ENCODE measurements at places on chromosomes 1 and 21. TPM values are rescaled to one million over a fixed set of nuclear protein-coding genes. Genes with fewer than 3 reads are reported as not detected.

CAMSAP2 gene
- 12.5 TPM for polyA plus RNA-seq

GRCh38 chr1:223845037-223845809 is 524 bp downstream of the TP53BP2 start:
- H3K27ac ChIP-seq = peak overlapping the region; percentile 100
- no peaks in the 10 kb centered on the region for H3K36me3 ChIP-seq

GRCh38 chr21:41560661-41561158 is 52.8 kb upstream of the TMPRSS2 start:
- no peaks in the 10 kb centered on the region for H3K27me3 ChIP-seq
- H3K27ac ChIP-seq = peak overlapping the region; percentile 87
- peak; percentile 45 for DNase-seq
- H3K4me1 ChIP-seq = peaks cover 27% of the 10 kb centered on the region

- no peak overlapping the region for H3K27ac ChIP-seq
- peak; percentile 50 for DNase-seq
- no peaks in the 10 kb centered on the region for H3K36me3 ChIP-seq
- no peaks in the 10 kb centered on the region for H3K27me3 ChIP-seq
- no peaks in the 10 kb centered on the region for H3K4me1 ChIP-seq
- H3K4me3 ChIP-seq = no peak overlapping the region
These were observed 10.8 kb upstream of the DUSP12 start for GRCh38 chr1:161738627-161739287.

- no peak overlapping the region for H3K27ac ChIP-seq
- peaks cover 8% of the 10 kb centered on the region for H3K4me1 ChIP-seq
- no peaks in the 10 kb centered on the region for H3K36me3 ChIP-seq
- DNase-seq = no peak
These were observed 47.5 kb downstream of the KIF1B start for GRCh38 chr1:10257851-10258250.

NEGR1 gene
- 1.0 TPM for polyA plus RNA-seq

DNA sequence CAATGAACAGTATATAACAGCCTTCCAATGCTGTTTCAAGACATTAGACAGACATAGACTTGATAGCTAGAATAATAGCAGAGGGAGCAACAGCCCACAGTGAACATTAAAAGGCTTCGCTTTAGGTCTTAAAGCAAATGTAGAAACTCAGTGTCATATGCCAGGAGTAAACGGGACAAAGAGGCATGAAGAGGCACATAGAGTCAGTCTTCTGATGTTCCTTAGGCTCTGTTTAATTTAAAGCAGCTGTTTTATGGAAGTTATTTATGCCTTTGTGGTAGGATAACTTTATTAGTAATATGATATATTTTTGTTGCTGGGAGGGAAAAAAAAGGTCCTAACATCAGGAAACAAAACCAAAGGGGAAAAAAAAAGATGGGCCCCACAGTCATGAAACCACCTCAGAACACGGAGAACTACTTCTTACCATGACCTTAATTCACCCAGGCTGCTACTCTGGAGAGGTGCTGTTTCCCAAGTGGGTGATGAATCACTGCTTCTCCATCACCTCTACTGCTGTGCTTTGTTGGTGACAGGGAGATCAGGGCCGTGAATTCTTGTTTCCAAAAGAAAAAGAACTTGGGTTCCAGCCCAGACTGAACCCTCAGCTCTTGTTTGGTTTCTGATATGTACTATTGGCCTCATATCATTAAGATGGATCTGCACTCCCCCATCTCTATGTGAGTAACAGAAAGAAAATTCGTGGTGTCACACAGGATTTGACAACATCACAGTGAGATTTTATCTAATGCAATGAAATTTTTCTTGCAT is 616.9 kb downstream of the KIF26B start:
- H3K27ac ChIP-seq = peak overlapping the region; percentile 11
- no peak overlapping the region for H3K4me3 ChIP-seq
- DNase-seq = peak; percentile 32
- H3K36me3 ChIP-seq = no peaks in the 10 kb centered on the region
- no peaks in the 10 kb centered on the region for H3K27me3 ChIP-seq
- peaks cover 17% of the 10 kb centered on the region for H3K4me1 ChIP-seq

DNA sequence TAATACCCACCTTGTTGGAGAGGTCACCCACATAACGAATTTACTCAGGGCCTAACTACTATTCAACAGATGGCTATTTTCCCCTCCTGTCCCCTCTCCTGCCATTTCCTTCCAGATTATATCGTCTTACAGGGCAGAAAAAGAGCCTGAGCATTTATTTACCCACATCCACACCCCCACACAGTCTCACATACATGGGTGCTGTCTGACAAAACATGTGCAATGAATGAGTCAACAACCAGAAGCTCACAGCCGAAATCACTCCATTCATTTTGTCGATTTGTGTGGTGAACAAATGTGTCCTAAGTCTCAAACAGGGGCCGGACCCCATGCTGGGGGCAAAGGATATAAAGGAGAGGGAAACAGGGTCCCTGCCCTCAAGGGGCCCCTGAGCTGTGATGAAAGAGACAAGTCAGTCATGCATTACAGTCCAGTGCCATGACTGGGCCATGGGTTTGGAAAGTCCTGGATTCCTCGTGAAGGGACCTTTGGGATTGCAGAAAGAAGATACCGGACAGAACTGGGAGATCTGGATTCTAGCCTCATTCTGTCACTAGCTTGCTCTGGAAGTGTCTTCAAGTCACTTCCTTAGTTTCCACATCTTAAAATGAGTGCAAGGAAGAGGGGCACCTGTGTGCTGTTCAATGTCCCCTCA is 16.4 kb upstream of the ZNF683 start:
- no peaks in the 10 kb centered on the region for H3K27me3 ChIP-seq
- H3K4me1 ChIP-seq = no peaks in the 10 kb centered on the region
- no peak for DNase-seq
- no peaks in the 10 kb centered on the region for H3K36me3 ChIP-seq
- no peak overlapping the region for H3K4me3 ChIP-seq

EPHX1 gene
- 138 TPM for polyA plus RNA-seq

GRCh38 chr1:186903374-186904136 is 74.8 kb downstream of the PLA2G4A start:
- no peak for DNase-seq
- no peaks in the 10 kb centered on the region for H3K27me3 ChIP-seq
- no peak overlapping the region for H3K27ac ChIP-seq
- H3K4me3 ChIP-seq = no peak overlapping the region
- H3K4me1 ChIP-seq = no peaks in the 10 kb centered on the region

GRCh38 chr1:1146596-1146995 is 27.1 kb upstream of the TTLL10 start:
- no peak for DNase-seq
- no peak overlapping the region for H3K4me3 ChIP-seq
- H3K36me3 ChIP-seq = no peaks in the 10 kb centered on the region
- no peak overlapping the region for H3K27ac ChIP-seq
- no peaks in the 10 kb centered on the region for H3K27me3 ChIP-seq

- no peaks in the 10 kb centered on the region for H3K4me1 ChIP-seq
- no peak overlapping the region for H3K4me3 ChIP-seq
- no peaks in the 10 kb centered on the region for H3K27me3 ChIP-seq
- no peak overlapping the region for H3K27ac ChIP-seq
- DNase-seq = no peak
- no peaks in the 10 kb centered on the region for H3K36me3 ChIP-seq
These were observed 97.6 kb upstream of the CD34 start for GRCh38 chr1:208008534-208008933.

DNA sequence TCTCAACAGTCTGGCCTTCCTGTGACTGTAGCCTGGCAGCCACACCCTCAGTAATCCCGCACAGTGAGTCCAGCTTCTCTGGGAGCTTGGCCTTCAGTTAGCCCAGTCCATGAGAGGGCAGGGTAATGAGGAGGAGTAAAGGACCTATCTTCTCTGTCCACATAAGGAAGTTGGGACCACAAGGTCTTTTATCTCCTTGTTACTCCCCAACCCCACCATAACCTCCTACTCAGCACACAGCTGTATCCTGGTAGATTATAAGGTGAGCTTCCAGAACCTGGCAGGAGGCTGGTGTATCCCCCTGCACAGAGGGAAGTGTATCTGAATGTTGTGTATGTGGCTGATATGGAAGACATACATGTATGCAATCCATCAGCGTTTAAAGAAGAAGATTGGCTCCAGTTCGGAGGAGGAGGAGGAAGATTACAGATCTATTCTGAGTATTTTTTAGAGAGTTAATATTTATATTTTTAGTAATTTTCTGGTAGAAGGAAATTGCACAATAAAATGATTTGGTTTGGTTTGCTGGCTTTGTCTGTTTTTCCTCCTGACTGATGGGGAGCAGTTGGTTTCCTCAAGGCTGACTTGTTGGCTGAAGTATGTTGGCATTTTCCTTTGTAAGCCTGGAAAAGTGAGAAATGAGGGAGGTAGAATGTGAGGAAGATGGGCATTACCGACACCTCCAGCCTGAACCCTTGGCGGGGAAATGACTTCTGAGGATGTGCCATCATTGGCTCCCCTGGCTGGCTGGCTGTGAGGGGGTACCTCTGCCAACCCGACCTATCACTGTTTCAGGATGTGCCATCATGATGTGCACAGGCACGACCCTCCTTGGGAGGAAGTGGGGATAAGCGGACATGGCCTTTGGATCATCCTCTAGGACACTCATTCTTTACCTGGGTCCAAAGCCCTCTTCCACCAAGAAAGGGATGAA is 5.0 kb downstream of the C1orf226 start:
- H3K27ac ChIP-seq = no peak overlapping the region
- no peak overlapping the region for H3K4me3 ChIP-seq
- H3K27me3 ChIP-seq = no peaks in the 10 kb centered on the region

GRCh38 chr1:211229365-211229759 is 29.8 kb upstream of the RCOR3 start:
- no peak overlapping the region for H3K27ac ChIP-seq
- H3K4me1 ChIP-seq = no peaks in the 10 kb centered on the region
- H3K4me3 ChIP-seq = no peak overlapping the region
- no peaks in the 10 kb centered on the region for H3K27me3 ChIP-seq
- H3K36me3 ChIP-seq = no peaks in the 10 kb centered on the region
- no peak for DNase-seq

- H3K4me3 ChIP-seq = no peak overlapping the region
- no peak for DNase-seq
- H3K27ac ChIP-seq = no peak overlapping the region
- H3K36me3 ChIP-seq = no peaks in the 10 kb centered on the region
These were observed 47.6 kb downstream of the SLC30A7 start for GRCh38 chr1:100943533-100943932.

DNA sequence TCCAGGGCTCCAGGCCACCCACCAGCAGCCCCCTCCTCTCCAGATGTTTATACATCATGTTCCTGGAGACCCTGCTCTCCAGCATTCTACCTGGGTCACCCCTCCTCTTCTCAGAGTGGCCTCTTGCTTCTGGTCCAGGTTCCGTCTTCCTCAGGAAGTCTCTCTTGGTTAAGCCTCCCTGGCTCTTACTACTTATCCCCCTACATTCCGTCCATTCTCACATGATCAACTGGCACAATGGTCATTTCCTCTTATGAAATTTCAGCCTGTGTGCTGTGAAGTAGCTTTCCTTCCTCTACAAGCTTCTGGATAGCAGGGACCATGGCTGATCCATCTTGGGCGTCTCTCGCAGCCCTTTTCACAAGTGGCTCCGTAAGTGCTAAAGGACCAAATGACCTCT is 33.9 kb upstream of the ATP2B4 start:
- peaks cover 38% of the 10 kb centered on the region for H3K4me1 ChIP-seq
- H3K4me3 ChIP-seq = no peak overlapping the region
- H3K27ac ChIP-seq = peak overlapping the region; percentile 83

CELA3B gene
- not detected for polyA plus RNA-seq

MYBPH gene
- 0.70 TPM for polyA plus RNA-seq

GRCh38 chr1:45713711-45714110 is 25.7 kb downstream of the TMEM69 start:
- no peak for DNase-seq
- no peaks in the 10 kb centered on the region for H3K27me3 ChIP-seq
- no peaks in the 10 kb centered on the region for H3K36me3 ChIP-seq

AKR7A3 gene
- polyA plus RNA-seq = 0.46 TPM

DNA sequence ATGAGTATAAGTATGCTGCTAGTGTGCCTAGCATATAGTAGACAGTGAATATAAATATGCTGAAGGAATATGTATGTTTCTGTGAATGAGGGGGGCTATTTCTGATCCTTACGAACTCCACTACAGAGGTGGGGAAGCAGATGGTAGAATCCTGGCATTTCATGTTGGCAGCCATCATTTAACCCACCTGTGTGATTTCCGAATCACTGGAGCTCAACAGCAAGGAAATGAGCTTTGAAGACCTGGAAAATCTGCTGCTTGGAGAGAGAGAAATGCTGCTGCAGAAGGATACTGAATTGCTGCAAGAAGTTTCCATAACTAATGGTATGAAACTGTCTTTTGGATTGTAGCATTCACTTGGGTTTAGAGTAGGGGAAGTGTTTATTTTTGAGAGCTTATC is 83.5 kb downstream of the RABGAP1L start:
- no peaks in the 10 kb centered on the region for H3K36me3 ChIP-seq
- H3K4me3 ChIP-seq = no peak overlapping the region
- H3K27ac ChIP-seq = no peak overlapping the region

DNA sequence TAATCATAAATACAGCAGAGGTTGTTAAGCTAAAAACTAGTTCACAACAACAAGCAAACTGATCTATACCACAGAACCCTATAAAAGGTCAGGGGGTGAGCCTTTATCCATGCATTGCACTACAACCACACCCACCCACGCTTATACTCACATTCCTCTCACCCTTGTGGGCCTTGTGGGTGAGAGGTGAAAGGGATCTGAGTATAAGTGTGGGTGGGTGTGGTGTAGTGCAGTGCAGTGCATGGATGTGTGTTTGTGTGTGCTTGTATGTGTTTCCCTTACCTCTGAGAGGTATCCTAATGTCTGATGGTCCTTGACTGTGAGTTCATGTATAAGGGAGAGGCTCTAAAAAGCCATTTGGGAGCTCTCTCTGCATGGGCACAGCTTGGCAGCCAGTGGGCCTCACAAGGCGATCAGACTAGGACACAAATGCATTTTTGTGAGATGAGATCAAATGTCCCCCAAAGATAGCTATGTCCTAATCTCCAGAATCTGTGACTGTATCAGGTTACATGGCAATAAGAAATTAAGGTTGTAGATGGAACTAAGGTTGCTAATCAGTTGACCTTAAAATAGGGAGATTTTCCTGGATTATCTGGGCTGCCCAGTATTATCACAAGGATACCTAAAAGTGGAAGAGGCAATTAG is 95.5 kb upstream of the DPT start:
- H3K4me1 ChIP-seq = no peaks in the 10 kb centered on the region
- H3K4me3 ChIP-seq = no peak overlapping the region
- no peaks in the 10 kb centered on the region for H3K36me3 ChIP-seq

GRCh38 chr1:209030454-209031167 is 552.9 kb upstream of the CAMK1G start:
- no peak overlapping the region for H3K4me3 ChIP-seq
- no peaks in the 10 kb centered on the region for H3K4me1 ChIP-seq
- H3K36me3 ChIP-seq = no peaks in the 10 kb centered on the region

- H3K36me3 ChIP-seq = no peaks in the 10 kb centered on the region
- no peak overlapping the region for H3K4me3 ChIP-seq
- no peak for DNase-seq
- H3K27me3 ChIP-seq = no peaks in the 10 kb centered on the region
- H3K27ac ChIP-seq = no peak overlapping the region
These were observed 55.0 kb upstream of the ZNF326 start for GRCh38 chr1:89939693-89940438.

DNA sequence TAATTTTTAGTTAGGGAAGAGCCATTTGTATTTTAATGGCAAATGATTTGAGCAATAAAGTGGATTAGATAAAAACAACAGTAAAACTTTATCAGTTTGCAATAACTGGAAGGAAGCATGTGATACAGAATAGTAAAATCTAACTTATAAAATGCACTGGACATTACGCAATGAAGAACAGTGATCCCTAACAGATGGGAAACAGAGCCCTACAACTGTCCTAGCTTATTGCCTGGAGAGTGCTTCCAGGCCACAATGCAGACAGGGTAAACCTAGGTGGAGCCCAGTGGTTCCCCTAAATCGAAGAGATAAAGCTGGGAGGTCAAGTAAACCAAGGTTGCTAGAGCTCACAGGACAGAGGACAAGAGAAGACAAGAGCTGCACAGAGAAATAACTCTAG is 7.0 kb downstream of the OMA1 start:
- no peak for DNase-seq
- H3K27ac ChIP-seq = no peak overlapping the region
- H3K27me3 ChIP-seq = no peaks in the 10 kb centered on the region
- H3K36me3 ChIP-seq = no peaks in the 10 kb centered on the region
